ENCODE measurements at places on chromosomes 3 and 15. TPM values are rescaled to one million over a fixed set of nuclear protein-coding genes. Genes with fewer than 3 reads are reported as not detected.

SORD gene
- 1.6 TPM for total RNA-seq

GRK7 gene
- total RNA-seq = not detected

ZMYND10 gene
- total RNA-seq = under 0.01 TPM

RAB6B gene
- 1.0 TPM for total RNA-seq

DPPA2 gene
- total RNA-seq = not detected

CHRNB4 gene
- total RNA-seq = not detected

DCP1A gene
- 12.2 TPM for total RNA-seq

LAMB2 gene
- 689 TPM for total RNA-seq

ABHD6 gene
- 18.5 TPM for total RNA-seq

DNASE1L3 gene
- total RNA-seq = 1.7 TPM

Measured in dermis lymphatic vessel endothelial cell (primary cell).